ENCODE measurements at places on chromosomes 16 and 17. TPM values are rescaled to one million over a fixed set of nuclear protein-coding genes. Genes with fewer than 3 reads are reported as not detected.
A peak's percentile ranks its signal among the peaks of the same experiment; 100 is the strongest.

- peaks cover 8% of the 10 kb centered on the region for H3K36me3 ChIP-seq
- H3K27me3 ChIP-seq, result no peaks in the 10 kb centered on the region
These were observed 4.4 kb downstream of the FMNL1 start for GRCh38 chr17:45225964-45226530.

DNA sequence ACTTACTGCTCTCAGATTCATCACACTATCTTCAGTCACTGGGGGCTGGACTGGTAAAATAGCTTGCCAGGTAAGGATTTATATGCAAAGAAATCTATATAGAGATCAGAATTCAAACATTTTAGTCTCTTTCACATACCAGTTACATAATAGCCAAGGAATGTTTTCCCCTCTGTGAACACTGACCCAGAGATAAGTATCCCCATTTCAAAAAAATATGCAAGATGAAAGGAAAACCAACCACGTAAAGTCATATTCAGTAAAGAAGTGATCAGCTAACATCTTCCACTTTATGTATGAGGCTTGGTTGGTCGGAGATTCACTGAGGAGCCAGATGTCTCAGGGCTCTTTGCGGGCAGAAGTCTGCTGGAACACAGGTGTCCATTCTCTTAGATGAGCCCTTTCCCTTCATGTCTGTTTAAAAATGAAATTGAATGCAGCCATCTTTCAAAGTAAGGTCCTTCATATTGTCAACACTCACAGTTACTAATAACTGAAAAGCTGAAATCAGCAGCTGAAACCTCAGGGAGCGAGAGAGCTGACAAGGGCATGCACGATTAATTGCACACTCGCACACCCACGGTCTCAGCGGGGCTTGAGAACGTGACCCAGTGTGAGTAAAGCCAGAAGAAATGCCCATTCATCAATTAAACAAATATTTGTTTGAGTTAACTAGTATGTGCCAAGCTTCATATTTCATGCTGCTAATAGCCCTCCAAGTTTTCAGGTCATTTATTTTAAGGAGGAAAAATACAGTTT is 161.2 kb downstream of the MRTFB start:
- H3K27ac ChIP-seq, result no peak overlapping the region
- no peaks in the 10 kb centered on the region for H3K4me1 ChIP-seq

GRCh38 chr17:76534831-76535732 is 2.4 kb downstream of the CYGB start:
- H3K4me3 ChIP-seq, result no peak overlapping the region
- H3K4me1 ChIP-seq, result peaks cover 15% of the 10 kb centered on the region
- H3K27me3 ChIP-seq, result peaks cover 4% of the 10 kb centered on the region
- H3K36me3 ChIP-seq, result no peaks in the 10 kb centered on the region
- no peak for DNase-seq
- no peak overlapping the region for H3K27ac ChIP-seq

DNA sequence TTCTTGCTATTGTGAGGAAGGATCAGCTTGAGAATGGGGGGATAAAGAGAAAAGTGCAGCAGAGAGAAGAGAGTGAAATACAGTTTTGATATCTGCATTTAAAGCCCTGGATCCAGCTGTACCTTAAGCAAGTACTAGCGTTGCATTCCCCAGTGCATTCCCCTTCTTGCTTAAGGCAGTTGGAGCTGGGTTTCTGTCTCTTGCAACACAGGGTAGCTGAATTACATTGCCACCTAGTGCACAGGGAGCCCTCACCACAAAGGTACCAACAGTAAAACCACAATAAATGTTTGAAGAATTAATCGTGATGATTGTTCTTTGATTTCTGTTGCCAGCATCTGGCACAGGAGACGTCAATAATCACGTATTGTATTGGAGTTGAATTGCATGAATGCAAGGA is 588.7 kb downstream of the RBFOX1 start:
- H3K36me3 ChIP-seq, result no peaks in the 10 kb centered on the region
- no peaks in the 10 kb centered on the region for H3K4me1 ChIP-seq
- H3K4me3 ChIP-seq, result no peak overlapping the region
- DNase-seq, result no peak
- H3K27me3 ChIP-seq, result no peaks in the 10 kb centered on the region
- H3K27ac ChIP-seq, result no peak overlapping the region

GRCh38 chr17:3910420-3911270 is 5.6 kb downstream of the P2RX1 start:
- no peak overlapping the region for H3K4me3 ChIP-seq
- H3K27ac ChIP-seq, result peak overlapping the region; percentile 56
- peaks cover 5% of the 10 kb centered on the region for H3K4me1 ChIP-seq

VASN gene
- total RNA-seq, result 0.89 TPM
